ENCODE measurements at places on chromosomes 6 and 20. TPM values are rescaled to one million over a fixed set of nuclear protein-coding genes. Genes with fewer than 3 reads are reported as not detected.

HUS1B gene
- 46.1 TPM for total RNA-seq

GRCh38 chr20:47156301-47157137 lies 200.0 kb downstream of the ZMYND8 start:
- DNase-seq = no peak
- no peaks in the 10 kb centered on the region for H3K27me3 ChIP-seq
- H3K4me3 ChIP-seq = no peak overlapping the region
- H3K27ac ChIP-seq = no peak overlapping the region
- H3K4me1 ChIP-seq = no peaks in the 10 kb centered on the region

- H3K36me3 ChIP-seq = no peaks in the 10 kb centered on the region
- H3K4me1 ChIP-seq = no peaks in the 10 kb centered on the region
Measured at GRCh38 chr6:167106406-167106805, 16.5 kb upstream of the CCR6 start.

GRCh38 chr20:20375862-20376261 lies 8.0 kb downstream of the INSM1 start:
- H3K27ac ChIP-seq = no peak overlapping the region
- no peaks in the 10 kb centered on the region for H3K4me1 ChIP-seq
- H3K27me3 ChIP-seq = peaks cover 24% of the 10 kb centered on the region
- no peak for DNase-seq
- no peaks in the 10 kb centered on the region for H3K36me3 ChIP-seq

All from stomach (tissue), 19 donors.